ENCODE measurements at places on chromosomes 11 and 22.

DNA sequence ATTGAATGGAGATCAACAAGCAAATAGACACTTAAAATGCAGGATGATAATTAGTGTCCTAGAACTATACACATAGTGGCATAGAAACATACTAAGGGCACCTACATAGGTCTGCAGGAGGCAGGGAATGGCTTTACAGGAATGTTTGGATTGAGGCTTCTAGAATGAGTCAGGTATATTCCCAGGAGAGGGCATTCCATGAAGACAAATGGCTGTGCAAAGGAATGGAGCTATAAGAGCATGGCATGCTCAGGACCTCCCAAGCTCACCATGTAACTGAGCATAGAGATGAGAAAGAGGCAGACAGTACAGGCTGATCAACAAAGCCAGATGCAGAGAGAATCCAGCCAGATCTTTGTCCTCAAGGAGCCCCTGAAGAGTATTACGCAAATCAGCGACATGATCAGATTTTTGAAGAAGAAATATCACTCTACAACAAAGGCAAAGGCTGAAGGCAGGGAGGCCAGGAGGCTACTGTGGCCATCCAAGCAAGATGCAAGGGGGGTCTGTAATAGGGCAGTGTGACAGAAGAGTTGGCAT lies 211.1 kb upstream of the MTNR1B start:
- DNase-seq, result no peak

DNA sequence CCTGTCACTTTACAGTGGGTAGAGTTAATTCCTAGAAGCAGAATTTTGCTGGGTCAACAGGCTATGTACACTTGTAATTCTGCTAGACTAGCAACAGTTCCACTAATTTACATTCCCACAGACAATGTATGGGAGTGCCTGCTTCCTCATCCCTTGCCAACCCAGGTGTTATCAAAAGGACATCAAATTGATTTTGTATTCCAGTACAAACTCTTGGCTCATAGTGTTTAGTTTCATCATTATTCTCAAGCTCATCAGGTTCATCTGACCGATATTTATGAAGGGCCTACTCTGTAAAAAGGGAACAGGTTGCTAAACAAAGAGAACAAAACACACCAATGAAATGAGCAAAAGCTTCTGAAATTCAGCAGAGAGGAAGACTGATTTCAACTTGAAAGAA lies 30.7 kb downstream of the PITPNB start:
- no peak for DNase-seq

GRCh38 chr11:83070044-83070701 lies 1.5 kb downstream of the RAB30 start:
- DNase-seq, result peak; percentile 50

DNA sequence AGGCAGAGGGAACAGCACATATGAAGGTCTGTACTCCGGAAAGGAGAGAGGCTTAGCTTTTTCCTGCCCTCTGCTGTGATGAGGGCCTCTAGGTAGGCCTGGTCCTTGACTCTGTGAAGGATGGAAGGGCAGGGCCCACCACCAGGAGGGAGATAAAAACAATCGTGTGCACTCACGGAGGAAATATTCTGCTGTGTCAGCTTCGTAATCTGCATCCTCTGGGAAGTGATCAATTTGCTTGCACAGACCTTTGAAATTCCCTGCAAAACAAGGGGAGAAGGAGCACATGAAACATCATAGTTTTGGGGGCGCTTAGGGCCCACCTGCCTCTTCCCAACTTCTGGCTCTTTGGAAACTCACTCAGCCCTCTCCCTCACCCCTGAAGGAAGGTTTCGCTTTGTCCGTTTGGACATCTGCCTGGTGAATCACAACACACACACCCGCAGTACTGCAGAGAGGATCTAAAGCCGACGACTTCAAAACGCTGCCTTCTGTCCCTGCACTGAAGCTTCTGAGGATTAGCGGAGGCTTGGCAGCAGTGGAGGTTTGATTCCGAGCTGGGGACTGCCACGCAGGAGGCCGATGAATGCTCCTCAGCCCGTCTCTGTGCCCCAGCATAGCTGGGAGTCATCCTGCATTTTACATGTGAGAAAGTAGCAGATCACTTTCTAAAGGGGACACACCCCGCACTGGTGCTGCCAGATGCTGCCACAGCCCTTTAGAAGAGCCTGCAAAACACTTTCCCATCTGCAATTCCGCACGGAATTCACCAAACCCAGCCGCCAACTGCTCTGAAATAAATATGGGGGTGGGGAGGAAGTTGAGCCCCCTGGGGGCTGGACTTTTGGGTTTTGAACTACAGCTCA lies 58.6 kb upstream of the EIF3D start:
- DNase-seq, result peak; percentile 55
